ENCODE measurements at places on chromosomes 3 and 15. TPM values are rescaled to one million over a fixed set of nuclear protein-coding genes. Genes with fewer than 3 reads are reported as not detected.

GRCh38 chr15:62047282-62047827, 12.9 kb downstream of the VPS13C start:
- no peak for DNase-seq

- DNase-seq: no peak
Measured at GRCh38 chr3:65999606-66000005, 39.1 kb downstream of the MAGI1 start.

DNA sequence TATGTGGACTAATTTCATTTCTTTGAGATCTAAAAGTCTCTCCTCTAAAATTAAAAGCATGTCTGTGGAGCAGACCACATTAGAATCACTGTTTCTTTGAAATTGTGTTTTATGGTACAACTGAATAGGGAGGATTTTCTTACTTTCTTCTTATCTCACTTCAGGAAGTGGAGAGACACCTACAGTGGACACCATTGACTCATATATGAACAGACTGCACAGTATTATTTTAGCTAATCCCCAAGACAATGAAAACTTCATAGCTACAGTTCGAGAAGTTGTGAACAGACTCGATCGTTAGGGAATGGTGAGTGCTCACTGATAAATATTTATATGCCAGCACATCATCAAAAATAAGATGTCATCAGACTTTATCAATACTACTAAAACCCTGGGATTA, 58.3 kb downstream of the HMG20A start:
- no peak for DNase-seq

GRCh38 chr15:95869920-95870319, 460.6 kb upstream of the NR2F2 start:
- no peak for DNase-seq

DNA sequence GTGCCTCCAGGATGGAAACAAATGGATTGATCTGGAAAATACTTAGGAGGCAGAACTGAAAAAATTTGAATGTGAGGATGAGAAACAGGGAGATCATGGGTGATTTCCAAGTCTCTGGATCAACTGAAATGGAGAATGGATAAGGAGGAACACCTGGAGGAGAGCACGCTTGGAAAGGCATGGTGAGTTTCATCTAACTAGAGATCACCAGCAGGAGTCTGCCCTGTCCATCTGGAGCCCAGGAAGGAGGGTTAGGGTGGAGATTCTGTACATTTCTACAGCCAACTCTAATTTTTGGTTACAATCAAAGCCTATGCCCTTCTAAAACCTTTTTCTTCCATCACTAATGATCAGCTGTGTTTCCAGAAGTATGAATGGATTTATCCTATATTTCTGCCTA, 995.9 kb upstream of the CFAP20DC start:
- DNase-seq: no peak

DNA sequence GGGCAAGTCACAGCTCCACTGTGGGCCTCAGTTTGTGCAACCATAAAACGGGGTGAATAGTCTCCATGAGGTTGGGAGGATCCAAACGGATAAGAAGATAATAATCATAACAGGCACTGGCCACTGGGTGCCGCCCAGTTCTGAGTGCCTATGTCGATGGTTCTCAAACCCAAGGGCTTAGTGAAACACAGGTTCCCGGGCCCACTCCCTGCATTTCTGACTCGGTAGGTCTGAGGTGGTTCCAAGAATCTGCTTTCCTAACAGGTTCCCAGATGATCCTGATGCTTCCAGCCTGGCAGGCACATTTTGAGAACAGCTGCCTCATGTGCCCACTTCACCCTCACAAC, 21.2 kb downstream of the ALS2CL start:
- DNase-seq: no peak

DNA sequence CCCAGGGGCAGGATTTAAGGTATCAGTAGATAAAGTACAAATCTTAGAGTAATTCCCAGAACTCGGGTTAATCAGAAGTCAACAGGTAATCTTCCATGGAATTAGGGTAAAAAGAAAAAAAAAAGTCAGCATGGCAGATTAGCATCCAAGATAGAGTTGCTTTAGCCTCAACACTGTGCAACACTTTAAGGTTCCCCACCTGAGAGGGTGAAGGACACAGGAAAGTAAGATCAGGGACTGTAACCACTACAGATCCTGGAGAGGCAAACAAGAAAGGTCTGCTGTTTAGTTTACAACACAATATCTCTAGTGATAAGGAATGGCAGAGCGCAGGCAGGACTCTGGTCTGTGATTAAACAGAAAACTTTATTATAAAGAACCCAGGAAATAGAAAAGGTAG, 4.1 kb upstream of the PHLDB2 start:
- DNase-seq: no peak

- no peak for DNase-seq
Measured at GRCh38 chr3:188937389-188937788, 234.4 kb upstream of the TPRG1 start.

DNA sequence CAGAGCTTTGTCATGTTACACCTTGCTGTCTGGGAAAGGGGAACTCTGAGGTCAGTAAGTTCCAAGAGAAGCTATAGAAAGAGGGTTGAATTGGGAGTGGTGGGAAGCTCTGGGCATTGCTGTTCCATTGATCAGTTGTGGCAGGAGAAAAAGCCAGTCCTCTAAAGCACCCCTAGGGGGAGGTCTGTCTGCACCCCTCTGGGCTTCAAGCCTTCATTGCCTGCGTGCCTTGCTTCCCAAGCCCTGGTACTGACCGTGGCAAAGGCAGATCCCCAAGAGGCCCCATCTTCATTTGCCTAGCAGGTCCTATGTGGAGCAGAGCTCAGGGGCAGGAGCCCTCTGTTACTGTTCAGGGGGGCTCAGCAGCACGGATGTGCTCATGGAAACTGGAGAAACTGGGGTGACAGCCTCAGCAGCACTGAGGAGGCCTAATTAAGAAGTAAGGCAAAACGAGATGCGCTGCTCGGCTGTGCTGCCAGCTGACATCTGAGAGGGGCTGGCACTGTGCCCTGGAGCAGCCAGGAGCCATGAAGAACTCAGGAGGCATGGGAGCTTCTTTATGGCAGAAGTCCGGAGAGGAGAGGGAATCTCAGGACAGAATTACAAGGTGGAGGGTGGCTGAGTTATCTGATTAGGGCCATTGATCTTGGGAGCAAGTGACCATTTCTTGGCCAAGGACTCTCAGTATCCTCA, 270.9 kb downstream of the RPLP1 start:
- DNase-seq: peak; percentile 86

GRCh38 chr3:124562769-124563168, 167.5 kb upstream of the UMPS start:
- DNase-seq: no peak

DNA sequence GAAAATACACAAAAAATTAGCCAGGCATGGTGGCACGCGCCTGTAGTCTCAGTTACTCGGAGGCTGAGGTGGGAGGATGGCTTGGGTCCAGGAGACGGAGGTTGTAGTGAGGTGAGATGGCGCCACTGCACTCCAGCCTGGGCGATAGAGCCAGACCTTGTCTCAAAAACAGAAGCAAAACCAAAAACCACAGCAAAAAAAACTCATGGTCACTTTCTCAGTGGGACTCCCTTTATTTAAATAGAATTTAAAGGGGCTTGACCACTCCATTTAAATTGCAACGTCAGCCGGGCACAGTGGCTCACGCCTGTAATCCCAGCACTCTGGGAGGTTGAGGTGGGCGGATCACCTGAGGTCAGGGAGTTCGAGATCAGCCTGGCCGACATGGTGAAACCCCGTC, 32.8 kb downstream of the ARHGAP31 start:
- DNase-seq: no peak

- DNase-seq: no peak
Measured at GRCh38 chr15:89335298-89336041, 846 bp upstream of the POLG start.

DNA sequence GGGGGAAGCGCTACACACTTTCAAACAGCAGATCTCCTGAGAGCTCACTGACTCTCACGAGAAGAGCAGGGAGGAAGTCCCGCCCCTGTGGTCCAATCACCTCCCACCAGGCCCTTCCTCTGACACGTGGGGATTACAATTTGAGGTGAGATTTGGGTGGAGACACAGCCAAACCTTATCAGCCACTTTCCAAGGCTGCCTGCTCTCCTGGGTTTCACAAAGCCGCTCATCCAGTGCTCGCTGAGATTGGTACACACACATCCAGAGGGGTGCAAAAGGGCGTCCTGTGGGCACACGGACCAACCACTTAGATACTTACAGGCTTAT, 23.1 kb downstream of the XXYLT1 start:
- DNase-seq: no peak

- DNase-seq: peak; percentile 41
Measured at GRCh38 chr3:81095956-81096355, 665.5 kb downstream of the GBE1 start.

GRCh38 chr3:141498598-141499223, 11.9 kb downstream of the RASA2 start:
- no peak for DNase-seq

- no peak for DNase-seq
Measured at GRCh38 chr3:136512381-136512780, 239.8 kb downstream of the STAG1 start.

The ARHGEF26 gene
- total RNA-seq: 27.2 TPM

The CDCP1 gene
- 0.44 TPM for total RNA-seq

The KNG1 gene
- 0.17 TPM for total RNA-seq

The SERINC4 gene
- total RNA-seq: not detected
